ENCODE measurements at places on chromosomes 2 and 18. TPM values are rescaled to one million over a fixed set of nuclear protein-coding genes. Genes with fewer than 3 reads are reported as not detected.

Gene PSMA8
- not detected for total RNA-seq

Gene STK11IP
- 13.1 TPM for total RNA-seq

Gene CYP26B1
- total RNA-seq: not detected

Gene STAT4
- 2.8 TPM for total RNA-seq

Gene NCKAP5
- 9.2 TPM for total RNA-seq

Gene MRO
- 1.6 TPM for total RNA-seq

Gene EPAS1
- total RNA-seq: 58.2 TPM

Gene ATOH8
- total RNA-seq: 4.7 TPM

Gene MOGAT1
- total RNA-seq: not detected

Gene RAB12
- 58.2 TPM for total RNA-seq

Gene GRHL1
- total RNA-seq: 0.59 TPM
